ENCODE measurements at places on chromosomes 6 and 20.

- peak; percentile 21 for DNase-seq
These were observed 51.1 kb downstream of the GGTLC1 start for GRCh38 chr20:23937303-23938117.

DNA sequence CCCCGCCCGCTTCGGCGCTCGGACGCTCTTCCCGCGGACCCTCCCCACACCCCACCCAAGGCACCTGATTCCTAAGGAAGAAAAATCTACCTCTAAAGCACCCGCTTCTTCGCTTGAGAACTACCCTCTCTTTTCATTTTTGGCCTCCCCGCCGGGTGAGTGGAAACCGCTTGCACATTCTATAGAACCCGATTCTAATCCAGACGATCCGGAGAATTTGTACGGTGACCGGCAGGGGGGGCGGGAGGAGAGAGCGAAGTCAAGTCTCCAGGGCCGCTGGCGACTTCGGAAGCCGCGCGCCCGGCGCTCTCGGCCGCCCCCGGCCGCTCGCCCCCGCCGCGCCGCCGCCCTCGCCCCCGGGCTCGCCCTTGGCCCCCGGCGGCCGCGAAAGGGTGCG, at the start of gene RBM24:
TSS of gene RBM24 (plus strand) at position 262 of the 397 bp plus-strand sequence. CDS start 221 bp downstream, outside the sequence.
- peak; percentile 51 for DNase-seq

GRCh38 chr6:167558246-167559177, 233.6 kb downstream of the TTLL2 start:
- peak; percentile 60 for DNase-seq

DNA sequence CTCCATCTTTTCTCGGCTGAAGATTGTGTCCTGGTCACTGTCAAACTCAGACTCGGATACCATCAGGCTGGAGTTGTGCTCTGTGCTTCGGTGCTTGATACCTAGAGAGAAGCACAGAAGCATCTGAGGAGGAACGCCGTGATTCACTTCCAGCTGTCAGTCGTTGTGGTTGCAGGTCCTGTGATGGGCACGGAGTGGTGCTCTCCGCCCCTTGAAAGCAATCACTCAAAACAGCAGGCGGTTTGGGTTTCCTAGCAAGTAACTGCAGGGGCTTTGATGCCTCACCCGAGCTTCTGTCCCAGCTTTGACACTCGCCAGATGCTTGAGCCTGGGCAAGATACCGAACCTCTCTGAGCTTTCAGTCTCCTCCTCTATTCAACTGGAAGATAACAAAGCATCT, 52.5 kb downstream of the ALDH5A1 start:
- DNase-seq, result no peak

- no peak for DNase-seq
These were observed 23.6 kb downstream of the FOXQ1 start for GRCh38 chr6:1335367-1336037.

DNA sequence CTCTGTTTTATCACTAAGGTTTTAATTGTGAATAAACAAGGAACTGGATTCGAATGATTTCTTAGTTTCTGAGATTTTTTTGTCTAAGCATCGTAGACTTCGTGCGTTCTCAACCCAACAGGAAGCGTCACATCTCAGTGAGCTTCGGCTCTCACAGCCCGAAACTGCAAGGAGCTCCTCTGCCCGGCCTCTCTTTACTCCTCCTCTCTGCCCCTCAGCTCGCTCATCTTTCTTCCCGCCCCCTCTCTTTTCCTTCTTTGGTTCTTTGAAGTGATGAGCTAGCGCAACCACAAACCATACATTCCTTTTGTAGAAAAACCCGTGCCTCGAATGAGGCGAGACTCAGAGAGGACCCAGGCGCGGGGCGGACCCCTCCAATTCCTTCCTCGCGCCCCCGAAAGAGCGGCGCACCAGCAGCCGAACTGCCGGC, 480 bp upstream of the NT5E start:
- DNase-seq, result no peak

DNA sequence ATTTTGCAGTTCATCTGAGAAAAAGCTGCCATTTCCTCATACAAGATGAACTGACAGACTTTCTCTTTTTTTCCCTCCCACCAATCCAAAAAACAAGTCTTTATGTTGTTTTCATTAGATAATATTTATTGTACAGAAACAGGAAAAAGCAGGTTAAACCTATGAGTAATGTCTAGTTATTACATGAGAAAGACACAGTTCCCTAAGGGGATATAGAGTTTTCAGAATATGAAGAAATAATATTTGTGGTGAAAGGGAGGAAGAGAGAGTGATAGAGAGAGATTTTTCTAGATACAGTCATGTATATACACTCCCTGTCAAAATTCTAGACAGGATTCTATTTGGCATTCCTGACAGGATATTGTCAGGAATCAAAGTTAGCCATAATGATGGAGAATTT, 392.4 kb downstream of the BMP2 start:
- no peak for DNase-seq

- DNase-seq, result no peak
These were observed 51.7 kb downstream of the UBR2 start for GRCh38 chr6:42615518-42615917.

- DNase-seq, result no peak
These were observed 170.8 kb upstream of the PHACTR1 start for GRCh38 chr6:12545619-12546409.

- no peak for DNase-seq
These were observed 117.3 kb upstream of the TNFAIP3 start for GRCh38 chr6:137749696-137750211.

DNA sequence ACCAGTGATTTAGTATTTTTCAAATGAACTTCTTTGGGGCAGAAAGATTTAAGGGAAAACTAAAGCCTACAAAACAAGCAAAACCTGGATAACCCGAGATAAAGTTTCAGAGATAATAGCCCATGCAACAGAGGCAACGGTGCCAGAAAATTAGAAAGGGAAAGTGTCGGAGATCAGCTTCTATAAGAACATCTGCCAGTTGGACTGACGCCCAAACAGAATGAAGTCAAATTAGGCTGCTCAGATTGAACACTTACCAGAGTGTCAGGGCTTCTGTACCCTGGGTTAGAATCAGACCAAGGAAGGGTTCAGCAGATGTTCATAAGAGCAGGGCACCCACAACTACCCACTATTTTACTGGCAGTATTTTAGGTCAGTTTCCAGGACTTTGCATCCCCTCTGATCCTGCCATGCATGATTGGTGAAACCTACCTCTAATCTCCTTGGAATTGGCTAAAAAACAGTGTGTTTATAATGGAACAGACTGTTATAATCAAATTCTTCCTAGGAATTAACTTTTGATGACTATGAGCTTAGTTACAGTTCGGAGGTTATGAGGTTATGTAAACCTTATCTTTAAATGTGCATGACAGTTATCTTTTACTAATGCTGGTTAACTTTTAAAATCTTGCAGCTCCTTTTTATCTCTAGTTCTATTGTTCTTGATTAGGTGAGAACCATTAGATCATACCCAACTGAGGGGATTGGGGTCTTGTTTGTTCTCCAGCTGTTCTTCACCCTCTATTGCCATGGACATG, 13.1 kb downstream of the BMP2 start:
- DNase-seq, result no peak

DNA sequence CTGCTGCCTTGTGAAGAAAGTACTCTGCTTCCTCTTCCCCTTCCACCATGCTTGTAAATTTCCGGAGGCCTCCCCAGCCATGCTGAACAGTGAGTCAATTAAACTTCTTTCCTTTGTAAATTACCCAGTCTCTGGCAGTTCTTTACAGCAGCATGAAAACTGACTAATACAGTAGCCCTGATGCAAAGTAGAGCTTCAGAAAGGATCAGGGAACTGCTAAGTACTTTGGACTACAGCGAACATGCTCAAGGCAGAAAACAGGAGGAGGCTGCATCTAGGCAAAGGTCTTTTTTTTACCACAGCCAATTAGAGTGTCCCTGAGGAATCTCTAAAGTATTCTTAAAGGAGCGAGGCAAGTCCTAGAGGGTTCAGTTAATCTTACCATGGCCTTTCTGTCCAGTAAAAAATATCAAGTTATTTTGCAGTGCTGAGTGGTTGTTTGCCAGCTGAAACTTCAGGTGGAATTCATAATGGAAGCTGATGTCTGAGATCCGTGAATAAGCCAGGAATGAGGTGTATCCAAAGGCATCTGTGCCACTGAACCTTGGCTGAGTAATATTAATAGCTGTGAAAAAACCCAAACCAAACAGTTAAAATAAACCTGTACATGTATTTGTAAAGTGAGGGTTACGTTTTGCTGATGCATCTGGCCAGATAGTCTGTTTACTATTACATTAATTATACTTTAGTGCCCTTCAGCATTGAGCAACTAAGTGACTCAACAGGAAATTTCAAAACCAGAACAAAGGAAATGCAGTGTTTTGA, 170.4 kb downstream of the PHF3 start:
- no peak for DNase-seq
